ENCODE measurements at places on chromosomes 6 and 20.

DNA sequence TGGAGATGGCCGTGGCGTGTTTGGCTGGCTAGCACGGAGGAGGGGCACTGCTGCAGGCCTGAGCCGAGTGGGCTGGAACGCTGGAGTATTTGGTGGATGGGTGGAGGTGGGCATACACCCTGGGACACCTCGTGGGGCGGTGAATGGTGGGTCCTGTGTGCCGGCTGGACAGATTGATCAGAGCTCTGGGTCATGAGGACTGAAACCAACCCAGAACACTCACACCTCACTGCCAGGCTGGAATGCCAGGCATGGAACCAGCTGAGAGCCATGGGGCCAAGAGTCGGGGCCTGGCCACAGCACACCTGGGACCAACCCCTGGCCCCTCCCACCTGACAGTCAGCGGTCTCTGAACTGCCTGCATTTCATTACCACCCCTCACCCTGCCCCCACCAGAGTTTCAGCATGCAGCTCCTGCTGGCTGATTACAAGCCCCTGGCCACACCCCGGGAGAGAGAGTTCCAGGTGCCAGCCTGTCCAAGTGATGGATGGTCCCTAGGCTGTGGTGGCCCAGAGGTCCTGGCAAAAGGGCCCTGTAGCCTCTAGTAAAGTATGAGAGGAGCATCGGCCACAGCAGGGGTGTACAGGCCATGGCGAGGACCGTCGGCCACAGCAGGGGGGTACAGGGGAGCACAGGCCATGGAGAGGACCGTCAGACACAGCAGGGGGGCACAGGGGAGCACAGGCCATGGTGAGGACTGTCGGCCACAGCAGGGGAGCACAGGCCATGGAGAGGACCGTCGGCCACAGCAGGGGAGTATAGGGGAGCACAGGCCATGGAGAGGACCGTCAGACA lies 3.3 kb downstream of the NPBWR2 start:
- DNase-seq: no peak

DNA sequence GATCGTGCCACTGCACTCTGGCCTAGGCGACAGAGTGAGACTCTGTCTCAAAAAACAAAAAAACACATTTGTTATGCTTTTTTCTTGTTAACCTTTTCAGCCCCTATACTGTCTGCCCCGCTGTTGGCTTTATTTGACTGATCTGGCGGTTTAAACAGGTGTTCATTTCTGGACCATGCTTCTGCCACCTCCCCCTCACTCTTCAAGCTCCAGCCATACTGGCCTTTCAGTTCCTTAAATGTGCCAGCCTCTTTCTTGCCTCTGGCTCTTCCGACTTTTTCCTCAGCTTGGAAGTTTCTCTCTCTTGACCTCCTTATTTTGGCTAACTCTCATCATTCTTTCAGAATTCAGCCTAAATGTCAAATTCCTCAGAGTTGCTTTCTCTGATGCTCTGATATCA lies 35.2 kb upstream of the TXLNB start:
- DNase-seq: no peak

DNA sequence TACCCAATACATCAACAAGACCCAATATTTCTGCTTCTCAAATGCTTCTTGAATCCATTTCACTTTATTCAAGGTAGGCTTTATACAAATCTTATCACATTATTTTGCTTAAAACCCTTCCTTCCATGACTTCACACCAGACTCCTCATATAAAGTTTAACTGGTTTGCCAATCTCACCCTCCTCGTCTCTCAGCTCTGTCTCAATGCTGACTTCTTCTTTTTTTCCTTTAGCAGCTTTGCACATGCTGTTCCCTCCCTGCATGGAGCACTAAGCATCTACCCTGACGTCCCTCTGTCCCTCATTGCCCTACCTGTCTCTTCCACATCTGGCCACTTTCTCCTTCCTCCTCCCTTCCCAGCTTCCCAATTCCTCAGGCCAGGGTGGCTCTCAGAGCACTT lies 31.4 kb downstream of the KCNK17 start:
- no peak for DNase-seq

GRCh38 chr6:65701325-65701724 lies 5.7 kb downstream of the EYS start:
- no peak for DNase-seq

GRCh38 chr20:13718171-13718570 lies 66.5 kb downstream of the ESF1 start:
- no peak for DNase-seq

- no peak for DNase-seq
Observed at GRCh38 chr6:53066077-53066417, 843 bp downstream of the FBXO9 start.

DNA sequence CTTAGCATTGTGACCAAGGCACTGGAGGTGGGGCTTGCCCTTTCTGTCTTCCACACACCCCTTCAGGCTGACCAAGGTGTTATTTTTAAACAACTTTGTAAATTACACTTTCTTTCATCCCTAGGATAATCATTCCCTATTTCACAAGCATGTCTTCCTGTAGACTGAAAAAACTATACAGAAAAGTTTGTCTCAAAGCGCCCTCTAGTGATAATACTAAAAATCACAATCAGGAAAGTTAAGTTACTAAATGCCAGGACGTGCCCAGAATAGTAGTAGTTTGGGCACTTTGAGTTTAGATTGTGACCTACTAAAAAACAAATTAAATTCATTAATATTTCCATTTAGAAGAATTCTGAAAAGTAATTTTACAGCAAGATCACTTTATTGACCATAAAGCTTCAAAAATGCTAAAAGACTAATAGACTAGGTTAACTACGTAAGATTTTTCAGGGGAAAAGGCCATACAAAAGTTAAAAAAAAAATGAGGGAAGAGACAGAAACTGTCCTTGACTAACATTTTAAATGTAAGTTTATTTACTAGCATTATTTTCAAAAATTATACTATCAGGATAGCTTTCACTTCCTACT lies 123.3 kb upstream of the DUSP22 start:
- no peak for DNase-seq

GRCh38 chr6:63447134-63447533 lies 125.1 kb upstream of the LOC128125822 start:
- no peak for DNase-seq

DNA sequence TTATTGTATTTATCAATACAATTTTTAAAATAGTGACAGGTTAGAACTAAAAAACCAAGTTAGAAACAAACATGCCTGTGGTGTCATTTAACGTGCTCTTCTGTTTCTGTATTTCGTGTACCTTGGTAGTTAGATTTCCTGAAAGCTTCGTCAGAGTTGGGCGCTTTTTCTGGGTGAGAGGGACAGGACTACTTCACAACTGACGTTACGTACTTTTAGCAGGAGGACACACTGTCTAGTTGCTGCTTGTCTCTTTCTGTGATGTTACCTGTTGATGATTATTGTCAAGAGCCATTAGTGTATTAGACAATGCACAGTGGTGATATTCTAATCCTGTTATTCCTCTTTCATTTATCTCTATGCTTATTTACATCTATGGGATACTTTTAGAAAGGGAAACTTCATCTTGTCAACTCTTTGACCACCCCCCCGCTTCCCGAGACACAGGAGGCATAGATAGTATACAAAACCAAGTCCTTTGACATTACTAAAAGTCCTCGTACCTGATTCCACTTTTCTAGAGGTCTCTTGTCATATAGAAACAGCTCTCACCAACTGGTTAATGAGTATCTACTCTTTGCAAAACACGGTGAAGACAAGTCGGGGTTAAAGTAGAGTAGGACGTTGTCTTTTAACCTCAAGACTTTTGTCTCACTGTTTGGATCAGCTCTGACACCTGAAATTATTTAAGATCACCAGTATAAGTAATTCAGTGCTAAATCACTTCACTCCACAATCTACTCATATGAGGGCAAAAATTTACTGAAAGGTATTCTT lies 96.3 kb downstream of the LYRM2 start:
- no peak for DNase-seq

Measured in activated T-cell treated with anti-CD3 and anti-CD28 coated beads for 1 hour (primary cell).